ENCODE measurements at places on chromosomes 3 and 15. TPM values are rescaled to one million over a fixed set of nuclear protein-coding genes. Genes with fewer than 3 reads are reported as not detected.

GRCh38 chr3:16821053-16821452 is 63.7 kb upstream of the PLCL2 start:
- DNase-seq, result no peak

SHF gene
- total RNA-seq, result 12.0 TPM

OSBPL10 gene
- 23.1 TPM for total RNA-seq

DNA sequence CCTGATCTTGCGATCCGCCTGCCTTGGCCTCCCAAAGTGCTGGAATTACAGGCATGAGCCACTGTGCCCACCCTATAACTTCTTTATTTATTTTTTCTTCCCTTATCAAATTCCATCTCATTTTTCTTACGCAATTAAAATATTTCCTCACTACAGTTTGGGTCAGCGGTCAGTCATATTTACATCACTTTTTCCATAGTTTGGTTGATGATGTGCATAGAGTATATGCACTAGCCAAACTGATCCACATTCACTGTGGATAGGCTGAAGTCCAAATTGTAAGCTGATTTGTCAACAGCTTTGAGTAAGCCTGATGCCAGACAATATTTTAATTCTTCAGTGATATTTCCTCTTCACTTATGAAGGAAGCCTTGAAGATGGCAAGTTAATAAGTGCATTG is 256.3 kb downstream of the TIGIT start:
- DNase-seq, result no peak

C3orf70 gene
- 1.9 TPM for total RNA-seq

All from esophagus squamous epithelium (tissue), 5 donors.